Left lobe of liver (tissue), 2 donors: ENCODE measurements at places on chromosomes 6 and 20. TPM values are rescaled to one million over a fixed set of nuclear protein-coding genes. Genes with fewer than 3 reads are reported as not detected.

NOTCH4 gene
- total RNA-seq, result 9.6 TPM

DNA sequence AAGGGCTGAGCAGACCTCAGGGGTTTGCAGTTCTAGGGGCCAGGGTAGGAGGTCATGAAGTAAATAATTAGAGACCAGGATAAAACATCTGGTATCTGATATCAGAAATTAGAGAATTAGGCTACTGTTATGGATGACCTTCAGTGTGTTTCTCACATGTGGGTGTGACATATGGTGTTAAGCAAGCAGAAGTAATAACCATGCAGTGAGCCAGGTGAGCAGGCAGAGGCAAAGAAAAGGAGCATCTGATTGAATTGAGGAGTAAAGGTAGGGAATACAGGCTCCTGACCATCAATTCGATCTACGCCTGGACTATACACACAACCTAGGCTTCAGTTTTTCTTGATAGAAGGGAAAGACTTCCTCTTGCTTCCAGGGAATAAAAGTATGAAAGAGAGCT lies 34.7 kb upstream of the MAP3K7 start:
- no peak for DNase-seq

DNA sequence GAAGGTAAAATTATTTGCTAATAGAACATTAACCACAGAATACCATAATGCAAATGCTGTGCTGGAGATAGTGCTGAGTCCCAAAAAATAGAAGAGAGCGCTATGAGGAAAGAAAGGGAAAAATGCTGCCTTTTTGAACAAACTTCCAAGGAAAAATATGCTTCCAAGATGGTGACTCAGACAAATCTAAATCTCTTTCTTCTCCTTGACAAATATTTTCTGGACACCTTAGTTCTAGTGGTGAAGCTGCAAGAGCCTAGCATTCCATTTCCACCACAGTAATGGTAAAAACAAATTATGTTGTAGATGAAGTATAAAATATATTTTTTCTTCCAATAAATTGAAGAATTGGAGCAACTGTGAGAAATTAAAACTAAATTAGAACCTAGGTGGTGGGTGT lies 155.6 kb upstream of the TBX18 start:
- DNase-seq, result no peak

DNA sequence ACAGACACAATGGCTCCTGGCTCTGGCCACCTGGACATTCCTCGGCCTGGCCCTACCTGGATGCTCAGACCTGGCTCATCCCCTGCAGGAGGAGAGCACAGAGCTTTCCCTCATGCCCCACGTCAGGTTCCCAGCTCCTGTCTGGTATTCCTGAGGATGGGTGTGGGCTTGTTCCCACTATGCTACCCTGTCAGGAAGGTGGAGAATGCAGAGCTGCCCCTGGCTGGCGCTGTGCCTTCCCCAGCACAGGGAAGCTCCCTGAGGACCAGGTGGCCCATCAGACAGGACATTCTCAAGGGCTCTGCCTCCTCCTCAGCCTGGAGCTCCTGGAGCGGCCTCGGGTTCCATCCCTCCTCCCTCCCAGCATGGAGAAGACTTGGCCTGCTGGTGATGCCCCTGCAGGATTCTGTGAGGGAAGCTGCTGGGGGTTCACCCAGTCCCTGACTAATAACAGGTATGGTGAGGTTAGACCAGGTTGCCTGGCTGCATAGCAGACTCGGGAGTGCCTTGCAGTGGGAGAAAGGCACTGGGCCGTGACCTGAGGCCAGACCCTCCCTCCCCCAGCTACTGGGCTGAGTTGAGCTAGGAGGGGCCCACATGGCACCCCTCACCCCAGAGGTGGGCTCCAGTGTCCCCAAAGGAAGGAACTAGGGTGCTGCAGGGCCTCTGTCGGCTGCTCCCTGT lies 156.0 kb upstream of the MLN start:
- DNase-seq, result no peak

SIRPB2 gene
- total RNA-seq, result 0.50 TPM

GRCh38 chr20:21342656-21343345 lies 39.7 kb downstream of the XRN2 start:
- DNase-seq, result no peak

PEX6 gene
- 25.4 TPM for total RNA-seq

GRCh38 chr6:125812394-125813292 lies 21.9 kb downstream of the NCOA7 start:
- no peak for DNase-seq

DNA sequence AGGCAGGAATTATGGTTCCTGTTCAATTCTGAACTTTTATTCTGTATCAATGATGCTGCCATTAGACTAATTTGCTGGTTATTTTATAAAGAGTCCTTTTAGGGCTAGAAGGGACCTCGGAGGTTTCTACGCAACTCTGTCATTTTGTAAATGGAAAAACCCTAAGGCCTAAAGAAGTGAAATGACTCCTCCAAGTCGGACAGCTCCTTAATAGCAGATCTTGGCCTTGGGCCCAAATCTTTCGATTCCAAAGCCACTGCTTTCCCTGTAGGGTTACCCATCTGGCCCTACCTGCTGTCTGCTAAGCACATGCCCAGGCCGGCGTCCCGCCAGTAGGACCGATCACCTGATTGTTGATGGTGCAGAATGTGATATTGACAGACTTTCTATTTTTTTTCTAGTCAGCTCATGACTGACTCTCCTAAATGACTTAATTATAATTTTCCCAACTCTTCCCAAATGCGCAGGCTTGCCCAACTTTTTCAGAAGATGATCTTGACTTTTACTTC lies 40.2 kb downstream of the PLEKHG1 start:
- DNase-seq, result peak; percentile 59

ATP6V1G2 gene
- total RNA-seq, result not detected

CLVS2 gene
- total RNA-seq, result not detected

MICB gene
- total RNA-seq, result 0.78 TPM

DNA sequence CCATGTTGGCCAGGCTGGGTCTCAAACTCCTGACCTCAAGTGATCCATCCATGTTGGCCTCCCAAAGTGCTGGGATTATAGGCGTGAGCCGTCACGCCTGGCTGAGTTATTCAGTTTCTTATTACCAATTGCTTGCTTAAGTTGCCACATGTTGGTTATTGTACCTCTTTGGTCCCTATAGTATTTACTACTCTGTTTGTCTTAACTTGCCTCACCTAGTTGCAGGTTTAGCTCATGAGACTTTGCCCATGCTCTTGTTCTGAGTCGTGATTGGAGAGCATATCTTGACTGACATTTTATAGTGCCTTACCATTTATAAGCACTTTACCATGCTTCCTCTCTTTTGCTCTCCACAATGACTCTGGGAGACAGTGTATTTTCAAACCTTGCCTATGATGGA lies 134.2 kb upstream of the HDGFL1 start:
- DNase-seq, result no peak

GRCh38 chr6:4788953-4789584 lies 12.9 kb downstream of the CDYL start:
- DNase-seq, result no peak

ARMC12 gene
- 4.6 TPM for total RNA-seq

CLPSL1 gene
- total RNA-seq, result not detected

DNA sequence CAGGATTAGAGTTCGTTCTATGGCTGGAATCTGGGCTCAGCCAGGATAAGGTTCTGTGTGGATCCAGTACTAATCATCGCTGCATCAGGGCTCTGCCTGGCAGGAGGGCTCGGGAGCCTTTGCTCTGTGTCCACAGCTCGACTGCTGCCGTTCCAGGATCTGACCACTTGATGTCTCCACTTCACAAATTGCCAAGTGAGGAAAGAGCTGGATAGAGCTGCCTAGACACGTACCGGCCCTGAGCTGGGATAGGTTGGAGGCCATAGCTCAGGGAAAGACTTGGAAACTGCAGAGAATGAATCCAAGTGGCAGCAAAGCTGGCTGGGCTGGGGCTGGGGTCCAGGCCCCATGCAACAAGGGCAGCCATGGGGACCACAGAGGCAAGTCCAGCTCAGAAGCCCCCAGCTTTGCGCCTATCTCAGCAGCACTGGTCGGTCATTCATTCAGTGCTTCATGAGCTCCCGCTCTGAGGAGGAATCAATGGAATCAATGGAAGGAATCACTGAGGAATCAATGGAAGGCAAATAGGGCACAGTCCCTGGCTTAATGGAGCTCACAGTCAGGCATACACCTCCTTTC lies 38.0 kb upstream of the TOP1 start:
- peak; percentile 80 for DNase-seq

GRCh38 chr20:59412181-59412580 lies 111.8 kb downstream of the EDN3 start:
- no peak for DNase-seq
